ENCODE measurements at places on chromosomes 2 and 18.
A peak's percentile ranks its signal among the peaks of the same experiment; 100 is the strongest.

- DNase-seq: no peak
These were observed 941 bp upstream of the SGO2 start for GRCh38 chr2:200525066-200525465.

DNA sequence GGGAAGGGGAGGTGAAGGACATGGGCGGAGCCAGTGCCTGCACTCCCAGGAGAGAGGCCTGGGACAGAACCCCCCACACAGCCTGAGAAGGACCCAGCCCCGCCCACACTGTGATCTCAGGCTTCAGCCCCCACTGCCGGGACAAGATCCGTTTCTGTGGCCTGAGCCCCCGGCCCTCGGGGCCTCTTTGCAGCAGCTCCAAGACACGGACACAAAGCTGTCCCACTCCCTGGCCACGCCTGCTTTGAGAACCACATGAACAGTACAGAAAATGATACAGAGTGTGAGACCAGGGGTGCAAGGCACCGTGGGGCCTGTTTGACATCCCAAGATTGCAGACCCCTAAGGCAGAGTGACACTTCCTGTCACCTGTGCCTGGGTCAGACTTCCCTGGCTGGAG lies 74.5 kb downstream of the TWIST2 start:
- no peak for DNase-seq

- DNase-seq: no peak
These were observed 21.0 kb upstream of the CNNM3 start for GRCh38 chr2:96795076-96795475.

DNA sequence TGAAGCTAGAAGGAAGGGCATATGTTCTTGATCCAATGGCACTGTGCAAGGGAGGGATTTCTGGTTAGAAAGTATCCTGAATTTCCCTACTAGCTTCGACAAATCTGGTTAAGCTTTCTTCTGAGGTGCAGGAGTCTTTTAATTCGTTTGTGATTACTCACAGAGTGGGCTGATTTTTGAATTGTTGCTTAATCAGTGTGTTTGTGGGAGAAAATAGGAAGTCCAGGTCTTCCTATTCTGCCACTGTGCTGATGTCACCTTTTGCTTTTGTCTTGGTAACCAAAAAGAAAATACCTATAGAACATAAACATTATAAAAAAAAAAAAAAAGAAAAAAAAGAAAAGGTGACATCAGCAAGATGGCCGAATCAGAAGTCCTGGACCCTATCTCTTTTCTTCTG lies 1008.6 kb downstream of the TSN start:
- no peak for DNase-seq

- DNase-seq: peak; percentile 48
These were observed at the start of gene RNF152 for GRCh38 chr18:61892683-61893308. TSS of gene RNF152 (minus strand) at chr18:61893007. CDS start at chr18:61816463, 76,544 bp downstream.

DNA sequence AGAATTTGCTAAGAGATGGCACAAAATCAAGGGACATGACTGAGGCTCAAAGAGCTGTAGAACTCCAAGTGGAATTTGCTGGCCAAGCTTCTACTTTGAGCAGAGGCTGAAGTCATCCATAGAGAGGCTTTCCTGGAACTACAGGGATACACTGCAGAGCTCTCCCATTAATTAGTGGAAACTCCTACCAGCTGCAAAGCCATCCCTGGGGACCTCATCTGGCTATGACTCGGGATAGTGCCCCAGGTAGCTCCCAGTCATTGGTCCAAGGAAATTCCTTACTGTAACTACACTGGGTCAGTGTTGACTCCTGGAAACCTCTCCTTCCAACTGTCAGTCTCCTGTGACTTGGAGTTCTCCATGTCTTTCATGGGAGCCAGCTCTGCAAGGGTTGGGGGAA lies 10.5 kb upstream of the GALM start:
- no peak for DNase-seq

- no peak for DNase-seq
These were observed 62.5 kb downstream of the ONECUT2 start for GRCh38 chr18:57497372-57498294.

GRCh38 chr2:105718846-105719481 lies 25.7 kb upstream of the NCK2 start:
- no peak for DNase-seq

DNA sequence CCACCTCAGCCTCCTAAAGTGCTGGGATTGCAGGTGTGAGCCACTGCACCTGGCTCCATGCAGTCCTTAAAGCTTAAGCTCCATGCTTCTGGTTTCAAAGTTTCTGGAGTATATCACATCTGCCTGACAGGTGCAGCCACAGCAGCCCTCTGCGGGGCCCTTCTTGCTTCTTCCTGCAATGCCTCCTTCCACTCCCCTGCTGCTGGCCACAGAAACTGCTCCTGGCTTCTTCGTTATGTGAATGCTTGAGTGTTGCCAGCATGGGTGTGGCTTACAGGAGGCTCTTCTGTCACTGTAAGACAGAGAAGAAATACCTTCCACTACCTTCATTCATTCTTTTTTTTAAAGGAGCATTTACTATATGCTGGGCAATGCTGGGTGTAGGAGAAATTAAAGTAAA lies 10.1 kb upstream of the CCBE1 start:
- DNase-seq: no peak

GRCh38 chr2:174246944-174247381 lies 1.4 kb downstream of the OLA1 start:
- DNase-seq: no peak

- no peak for DNase-seq
These were observed 36.2 kb upstream of the CNGA3 start for GRCh38 chr2:98310010-98310409.

DNA sequence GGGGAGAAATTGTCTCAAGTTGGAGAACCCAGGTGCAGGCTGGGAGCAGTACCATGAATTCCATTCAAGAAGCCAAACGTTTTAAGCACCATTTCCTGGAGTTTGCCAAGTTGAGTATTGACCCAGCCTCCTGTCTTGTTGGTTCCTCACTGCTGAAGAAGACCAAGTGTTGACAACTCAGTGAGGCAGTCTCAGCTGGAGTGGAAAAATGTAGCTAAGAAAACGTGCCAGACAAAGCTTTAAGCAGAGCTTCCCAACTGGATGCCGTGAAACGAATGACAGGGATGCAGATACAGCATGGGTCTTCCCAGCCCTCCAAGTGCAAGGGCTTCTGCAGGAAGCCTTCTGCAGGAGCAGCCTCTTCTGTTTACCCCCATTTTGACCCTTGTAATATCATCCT lies 778 bp upstream of the INPP1 start:
- peak; percentile 42 for DNase-seq

DNA sequence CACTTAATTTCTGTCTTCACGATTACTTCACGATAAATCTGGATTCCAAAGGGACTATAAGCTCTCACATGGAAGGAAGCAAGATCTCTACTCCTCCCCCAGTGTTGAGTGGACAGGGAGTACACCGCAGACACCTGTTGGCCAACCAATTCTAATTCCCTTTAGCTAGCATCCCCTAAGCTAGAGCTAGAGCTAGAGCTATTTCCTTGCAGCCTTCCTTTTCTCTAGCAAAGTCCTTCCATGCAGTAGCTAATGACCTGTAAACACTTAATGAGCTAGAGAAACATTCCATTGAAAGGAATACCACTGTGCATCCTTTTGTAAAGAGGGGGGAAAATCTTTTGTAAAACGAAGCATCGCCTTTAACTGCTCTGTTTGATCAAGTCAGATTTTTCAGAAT lies 56.5 kb downstream of the BCL11A start:
- DNase-seq: no peak

GRCh38 chr18:21684731-21685130 lies 19.8 kb downstream of the ABHD3 start:
- no peak for DNase-seq

- no peak for DNase-seq
These were observed 200.6 kb downstream of the PPP1R1C start for GRCh38 chr2:182186132-182186735.

GRCh38 chr2:222242532-222242931 lies 56.3 kb downstream of the PAX3 start:
- no peak for DNase-seq

DNA sequence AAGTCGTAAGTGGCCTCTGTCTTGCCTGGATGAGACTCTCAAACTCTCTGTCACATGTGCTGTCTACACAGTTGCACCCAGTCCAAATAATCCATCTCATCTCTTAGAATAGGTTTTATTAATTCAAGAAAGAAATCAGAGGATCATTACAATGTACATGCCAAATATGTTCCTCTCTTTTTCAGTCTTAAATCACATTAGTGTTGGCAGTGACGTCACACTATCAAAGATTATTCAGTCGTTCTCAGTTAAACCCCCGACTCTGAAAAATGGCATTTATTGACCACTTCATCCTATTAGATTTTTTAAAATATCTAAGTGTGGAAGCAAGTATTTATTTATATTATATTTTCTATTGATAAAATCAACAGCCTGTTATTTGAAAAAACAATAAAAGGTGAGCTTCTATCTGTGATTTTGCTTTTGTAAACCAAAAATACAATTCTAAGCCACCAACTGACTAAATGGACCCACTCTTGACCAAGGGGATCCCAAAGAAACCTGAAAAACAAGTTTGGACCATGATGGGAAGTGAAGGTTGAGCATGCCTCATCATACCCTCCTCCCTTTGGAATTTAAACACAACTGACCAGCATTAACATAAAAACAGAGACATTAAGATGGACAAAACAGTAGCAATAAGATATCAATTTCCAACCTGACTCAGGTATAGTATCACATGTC lies 1894.4 kb upstream of the LRRTM1 start:
- DNase-seq: no peak

DNA sequence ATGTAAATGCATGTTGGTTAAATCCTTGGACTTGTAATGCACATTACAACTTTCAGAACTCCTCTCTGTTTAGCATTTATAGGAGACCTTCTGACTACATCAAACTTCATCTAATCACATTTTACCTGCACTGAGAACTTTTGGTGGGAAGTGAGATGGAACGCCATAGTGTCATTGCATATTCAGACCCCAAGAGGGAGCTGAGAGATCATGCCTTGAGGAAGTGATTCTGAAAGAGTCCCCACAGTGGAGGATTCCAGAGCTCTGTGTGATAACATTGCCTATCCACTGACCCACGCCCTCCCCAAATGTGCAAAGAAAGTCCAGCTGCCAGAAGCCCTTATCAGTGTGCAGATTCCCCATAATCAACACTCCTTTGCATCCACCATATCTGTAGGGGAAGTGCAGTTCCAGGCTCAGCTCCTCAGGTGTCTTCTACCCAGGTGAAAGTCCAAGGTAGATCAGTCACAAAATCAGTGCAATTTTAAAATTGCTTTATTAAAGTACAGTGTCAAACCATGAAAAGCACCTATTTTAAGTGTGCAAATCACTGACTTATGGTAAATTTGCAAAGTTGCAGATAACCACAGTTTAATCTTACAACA lies 212.4 kb downstream of the RPIA start:
- peak; percentile 34 for DNase-seq

- no peak for DNase-seq
These were observed 224.5 kb upstream of the CHAC2 start for GRCh38 chr2:53543083-53543482.

DNA sequence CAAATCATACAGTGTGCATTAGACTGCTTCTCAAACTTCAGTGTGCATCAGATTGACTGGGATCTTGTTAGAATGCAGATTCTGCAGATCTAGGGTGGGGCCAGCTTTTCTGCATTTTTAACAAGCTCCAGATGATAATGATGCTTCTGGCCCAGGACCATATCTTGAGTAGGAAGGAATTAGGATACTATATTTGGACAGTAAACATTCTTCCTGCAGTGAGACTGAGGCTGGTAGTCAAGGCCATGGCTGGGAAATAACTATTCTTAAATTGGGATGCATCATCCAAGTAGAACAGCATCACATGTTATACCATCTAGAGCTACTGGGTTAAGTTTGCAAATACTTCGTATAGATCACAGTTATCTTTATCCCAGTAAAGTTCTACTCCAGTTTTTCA lies 28.4 kb upstream of the ARMC9 start:
- DNase-seq: no peak

GRCh38 chr18:31652877-31653276 lies 31.5 kb downstream of the B4GALT6 start:
- no peak for DNase-seq
